ENCODE measurements at places on chromosomes 5 and 9. TPM values are rescaled to one million over a fixed set of nuclear protein-coding genes. Genes with fewer than 3 reads are reported as not detected.
A peak's percentile ranks its signal among the peaks of the same experiment; 100 is the strongest.

Gene ZNF300
- 6.8 TPM for total RNA-seq

Gene C7
- total RNA-seq, result 438 TPM

Gene S100Z
- not detected for total RNA-seq

Gene ADRA1B
- 1.2 TPM for total RNA-seq

Gene WDR38
- total RNA-seq, result 0.79 TPM

DNA sequence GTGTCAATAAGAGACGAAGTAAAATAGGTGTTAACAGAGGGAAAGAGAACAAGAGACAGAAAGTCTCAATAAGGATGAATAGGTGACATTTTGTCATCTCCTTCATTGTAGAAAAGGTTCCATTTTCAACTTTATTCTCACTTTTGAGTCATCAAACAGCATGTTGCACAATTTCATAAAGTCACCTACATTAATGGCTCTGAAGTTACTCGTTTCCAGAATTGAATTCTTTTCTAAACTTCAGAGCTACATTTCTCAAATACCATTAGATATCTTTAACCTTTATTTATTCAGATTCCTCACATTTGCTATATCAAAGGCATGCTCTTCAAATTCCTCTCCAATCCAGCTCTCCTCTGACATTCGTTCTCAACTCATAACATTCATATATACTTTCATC is 13.1 kb downstream of the ADAMTS6 start:
- DNase-seq, result no peak

GRCh38 chr9:127869310-127870152 is 7.9 kb downstream of the AK1 start:
- peak; percentile 90 for DNase-seq

DNA sequence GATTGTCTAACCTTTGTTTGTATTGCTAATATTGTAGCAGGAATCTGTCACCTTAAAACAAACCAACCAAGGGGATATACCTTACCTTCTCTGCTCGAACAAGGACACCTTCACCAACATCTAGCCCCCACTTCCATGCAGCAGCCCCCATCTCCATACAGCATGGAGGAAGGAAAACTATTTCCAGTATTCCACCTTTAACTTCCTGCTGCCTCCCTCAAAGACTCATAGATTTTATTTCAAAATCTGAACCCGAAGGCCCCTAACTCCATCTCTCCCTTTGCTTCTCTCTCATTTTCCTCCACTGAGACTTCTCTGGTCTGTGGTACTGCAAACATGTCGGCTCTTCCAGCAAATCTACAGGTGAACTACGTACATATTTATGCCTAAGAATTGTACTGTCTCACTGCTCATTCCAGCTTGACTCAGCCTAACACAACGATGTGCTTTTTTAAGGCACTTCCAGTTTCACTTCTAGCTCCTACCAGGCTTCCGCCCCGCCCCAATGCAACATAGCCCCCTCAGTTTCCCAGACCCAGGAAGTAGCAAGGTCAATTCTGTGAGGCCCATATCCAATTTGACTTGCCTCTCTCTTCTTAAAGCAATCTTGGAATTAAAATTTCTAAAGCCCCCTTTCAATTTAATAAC is 70.7 kb upstream of the RNF38 start:
- peak; percentile 40 for DNase-seq

- no peak for DNase-seq
Observed at GRCh38 chr5:64690417-64691151, at the start of gene SHISAL2B. TSS of gene SHISAL2B (plus strand) at chr5:64690503. CDS start at chr5:64690624, 121 bp downstream.

- no peak for DNase-seq
Observed at GRCh38 chr9:89493181-89493580, 4.7 kb downstream of the SEMA4D start.

- no peak for DNase-seq
Observed at GRCh38 chr5:38783011-38783561, 62.7 kb upstream of the OSMR start.

GRCh38 chr9:7368410-7369292 is 430.9 kb downstream of the DMAC1 start:
- DNase-seq, result no peak

- no peak for DNase-seq
Observed at GRCh38 chr5:102931085-102931725, 176.1 kb downstream of the PAM start.

Data from uterus (tissue), 4 donors.